ENCODE measurements at places on chromosomes 4 and X.

- DNase-seq, result no peak
Measured at GRCh38 chr4:28444886-28445496, 1584.3 kb downstream of the STIM2 start.

DNA sequence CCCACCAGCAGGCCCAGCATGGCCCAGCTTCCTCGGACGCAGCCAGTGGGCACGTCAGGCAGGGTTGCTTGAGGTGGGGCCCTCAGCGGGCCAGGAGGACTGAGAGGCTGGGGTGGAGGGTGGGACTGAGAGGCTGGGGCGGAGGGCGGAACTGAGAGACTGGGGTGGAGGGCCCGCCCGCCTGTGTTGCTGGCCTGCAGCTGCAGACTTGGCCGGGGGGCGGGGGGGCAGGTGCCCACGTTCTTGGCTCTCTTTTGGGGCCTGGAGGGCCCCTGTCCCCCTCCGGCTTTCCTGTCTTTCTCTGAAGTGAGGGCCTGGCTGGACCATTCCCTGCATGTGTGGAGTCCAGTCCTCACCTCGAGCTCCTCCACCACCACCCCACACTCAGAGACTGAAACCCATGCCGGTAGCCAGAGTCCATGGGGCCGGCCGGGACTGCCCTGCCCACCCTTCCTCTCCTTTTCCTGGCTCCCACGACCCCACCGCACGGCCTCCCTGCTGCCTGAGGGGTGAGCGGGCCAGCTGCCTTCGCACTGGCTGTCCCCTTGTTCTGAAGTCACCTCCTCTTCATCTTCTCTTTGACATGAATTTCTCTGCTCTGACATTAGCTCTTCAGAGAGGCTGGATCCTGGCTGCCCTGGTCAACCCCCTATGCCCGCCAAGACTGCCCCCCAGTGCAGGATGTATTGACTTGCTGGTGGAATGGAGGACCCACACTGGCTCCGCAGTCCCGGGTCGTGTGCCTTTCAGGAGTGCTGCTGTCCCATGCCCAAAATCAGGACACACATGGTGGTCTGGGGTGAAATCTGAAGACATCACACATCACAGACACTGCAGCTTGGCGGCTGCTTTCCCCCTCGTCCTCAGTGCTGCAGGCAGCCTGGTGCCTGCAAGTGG, 10.1 kb upstream of the NKX1-1 start:
- no peak for DNase-seq

- DNase-seq, result no peak
Measured at GRCh38 chrX:28278251-28278650, 297.0 kb upstream of the DCAF8L1 start.

- no peak for DNase-seq
Measured at GRCh38 chr4:155966171-155966570, 12.5 kb upstream of the CTSO start.

GRCh38 chr4:38149472-38149996, 189.3 kb downstream of the PTTG2 start:
- no peak for DNase-seq

DNA sequence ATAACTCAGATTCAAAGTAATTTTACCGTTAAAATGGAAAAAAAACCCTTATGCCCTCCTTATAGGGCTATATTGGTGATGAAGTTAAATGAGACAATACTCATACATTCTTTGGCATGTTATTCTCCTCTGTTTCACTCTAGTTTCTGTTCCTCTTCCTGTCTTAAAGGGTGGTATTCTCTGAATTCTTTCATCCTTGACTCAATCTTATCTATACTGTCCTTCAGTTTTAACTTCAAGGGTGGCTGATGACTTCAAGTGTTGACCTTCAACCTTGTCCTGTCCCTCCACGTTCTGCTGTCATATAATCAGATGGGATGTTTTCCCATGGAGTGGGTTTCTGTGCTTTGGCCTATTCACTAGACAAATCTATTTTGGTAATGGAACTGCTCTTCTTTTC, 44.0 kb downstream of the ZNF518B start:
- DNase-seq, result no peak
